Activated CD4-positive, alpha-beta T cell treated with anti-CD3 and anti-CD28 coated beads, Interleukin-2, amount 10 ng/mL, durations not matched to agents 7 days and 5 days (primary cell): ENCODE measurements at places on chromosomes 11 and 22. TPM values are rescaled to one million over a fixed set of nuclear protein-coding genes. Genes with fewer than 3 reads are reported as not detected.

The TIMP3 gene
- not detected for total RNA-seq

The BEST1 gene
- total RNA-seq, result not detected

DNA sequence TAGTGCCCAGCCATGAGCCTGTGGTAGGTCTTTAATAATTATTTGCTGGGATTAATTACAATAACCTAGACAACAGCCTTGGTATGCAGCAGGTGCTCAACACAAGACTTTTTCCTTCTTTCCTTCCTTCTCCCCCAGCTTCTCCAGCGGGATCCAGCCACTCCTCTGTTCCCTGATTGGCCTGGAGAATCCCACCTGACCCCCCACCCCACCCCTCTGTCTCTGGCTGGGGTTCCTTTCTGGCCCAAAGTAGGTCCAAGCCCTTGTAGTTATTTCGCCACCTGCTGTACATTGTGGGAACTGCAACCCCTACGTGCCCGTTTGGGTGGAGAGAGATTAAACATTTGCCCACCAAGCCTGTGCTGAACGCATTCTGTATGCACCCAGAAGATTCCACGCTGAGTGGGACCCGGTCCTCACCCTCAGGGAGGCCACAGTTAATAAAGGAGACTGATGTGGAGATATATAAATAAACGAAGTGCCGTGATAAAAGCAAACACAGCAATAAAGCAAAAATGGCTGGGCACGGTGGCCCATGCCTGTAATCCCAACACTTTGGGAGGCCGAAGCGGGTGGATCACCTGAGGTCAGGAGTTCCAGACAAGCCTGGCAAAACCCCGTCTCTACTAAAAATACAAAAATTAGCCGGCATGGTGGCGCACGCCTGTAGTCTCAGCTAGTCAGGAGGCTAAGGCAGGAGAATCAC lies 32.1 kb upstream of the DGKZ start:
- H3K4me3 ChIP-seq, result no peak overlapping the region
- H3K27ac ChIP-seq, result no peak overlapping the region
- peaks cover 29% of the 10 kb centered on the region for H3K4me1 ChIP-seq
- DNase-seq, result peak; percentile 77

DNA sequence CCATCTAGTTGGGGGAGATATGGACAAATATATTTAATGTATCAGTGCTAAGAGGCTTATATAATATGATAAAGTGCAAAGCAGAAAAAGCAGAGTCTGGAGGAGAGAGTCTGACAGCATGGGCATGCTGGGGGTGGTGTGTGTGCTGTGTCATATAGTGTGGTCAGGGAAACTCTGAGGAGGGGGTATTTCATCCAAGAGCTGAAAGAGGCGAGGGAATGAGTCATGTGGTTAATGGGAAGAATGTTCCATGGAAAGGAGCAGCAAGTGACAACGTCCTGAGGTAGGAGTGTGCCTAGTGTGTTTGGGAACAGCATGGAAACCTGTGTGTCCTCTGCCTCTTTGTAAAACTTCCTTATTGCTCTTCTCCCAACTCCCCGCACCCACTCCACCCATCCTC lies 38.0 kb downstream of the EIF3F start:
- H3K27ac ChIP-seq, result no peak overlapping the region
- no peak for DNase-seq

DNA sequence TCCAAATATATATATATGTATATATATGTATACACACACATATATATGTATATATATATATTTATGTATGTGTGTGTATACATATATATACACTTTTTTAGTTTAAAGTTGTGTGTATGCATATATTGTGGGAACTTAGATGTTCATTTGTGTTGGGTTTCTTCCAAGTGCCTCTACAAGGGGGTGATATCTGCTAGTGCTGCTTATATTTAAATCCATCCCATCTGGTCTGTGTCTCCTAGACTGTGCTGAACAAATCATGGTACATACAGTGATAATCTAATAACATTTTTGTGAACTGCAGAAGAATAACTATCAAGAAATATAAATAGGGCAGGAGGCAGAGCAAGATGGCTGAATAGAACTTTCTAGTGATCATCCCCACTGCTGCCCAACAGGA lies 696.4 kb downstream of the LRRC4C start:
- DNase-seq, result no peak
- H3K36me3 ChIP-seq, result no peaks in the 10 kb centered on the region
- no peaks in the 10 kb centered on the region for H3K27me3 ChIP-seq
- H3K4me3 ChIP-seq, result no peak overlapping the region
- no peak overlapping the region for H3K27ac ChIP-seq
- no peaks in the 10 kb centered on the region for H3K4me1 ChIP-seq

DNA sequence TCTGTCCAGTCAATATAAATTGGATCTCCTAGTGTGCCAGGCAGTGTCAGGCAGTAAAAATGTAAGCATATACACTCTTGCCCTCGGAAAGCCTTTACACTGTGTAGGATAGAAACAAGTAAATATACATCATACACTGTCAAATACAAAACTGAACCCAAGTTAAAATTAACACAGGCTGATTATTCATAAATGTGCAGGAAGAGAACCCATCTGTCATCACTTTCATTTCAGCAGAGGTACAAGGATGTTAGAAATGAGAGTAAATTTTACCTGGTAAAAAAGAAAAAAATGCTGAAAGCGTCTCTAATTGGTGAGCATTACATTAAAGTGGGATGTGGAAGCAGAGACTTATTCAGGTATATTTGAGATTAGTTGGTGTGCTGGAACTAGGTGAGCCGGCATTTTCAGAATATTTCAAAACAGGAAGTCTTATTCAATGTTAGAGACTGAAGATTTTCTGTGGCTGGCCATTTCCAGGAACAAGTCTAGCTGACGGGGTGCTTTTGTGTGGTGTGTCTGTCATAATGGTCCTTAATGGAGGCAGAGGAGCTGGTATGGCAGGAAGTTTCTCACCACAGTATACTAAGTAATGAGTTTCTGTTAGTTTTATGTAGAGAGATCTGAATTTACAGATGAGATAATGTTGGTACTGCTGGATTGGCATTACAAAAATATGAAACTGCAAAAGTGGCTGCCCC lies 192.6 kb downstream of the CASP12 start:
- peak overlapping the region; percentile 75 for H3K4me3 ChIP-seq
- peaks cover 62% of the 10 kb centered on the region for H3K4me1 ChIP-seq
- peak; percentile 89 for DNase-seq
- H3K27ac ChIP-seq, result peak overlapping the region; percentile 99
- H3K27me3 ChIP-seq, result no peaks in the 10 kb centered on the region

The SLC25A18 gene
- not detected for total RNA-seq

- no peaks in the 10 kb centered on the region for H3K27me3 ChIP-seq
- no peak overlapping the region for H3K27ac ChIP-seq
- no peaks in the 10 kb centered on the region for H3K4me1 ChIP-seq
- DNase-seq, result no peak
These were observed 261.5 kb upstream of the TENM4 start for GRCh38 chr11:79702303-79702702.
